Fibroblast of upper back skin (primary cell): ENCODE measurements at places on chromosomes 5 and 9.

DNA sequence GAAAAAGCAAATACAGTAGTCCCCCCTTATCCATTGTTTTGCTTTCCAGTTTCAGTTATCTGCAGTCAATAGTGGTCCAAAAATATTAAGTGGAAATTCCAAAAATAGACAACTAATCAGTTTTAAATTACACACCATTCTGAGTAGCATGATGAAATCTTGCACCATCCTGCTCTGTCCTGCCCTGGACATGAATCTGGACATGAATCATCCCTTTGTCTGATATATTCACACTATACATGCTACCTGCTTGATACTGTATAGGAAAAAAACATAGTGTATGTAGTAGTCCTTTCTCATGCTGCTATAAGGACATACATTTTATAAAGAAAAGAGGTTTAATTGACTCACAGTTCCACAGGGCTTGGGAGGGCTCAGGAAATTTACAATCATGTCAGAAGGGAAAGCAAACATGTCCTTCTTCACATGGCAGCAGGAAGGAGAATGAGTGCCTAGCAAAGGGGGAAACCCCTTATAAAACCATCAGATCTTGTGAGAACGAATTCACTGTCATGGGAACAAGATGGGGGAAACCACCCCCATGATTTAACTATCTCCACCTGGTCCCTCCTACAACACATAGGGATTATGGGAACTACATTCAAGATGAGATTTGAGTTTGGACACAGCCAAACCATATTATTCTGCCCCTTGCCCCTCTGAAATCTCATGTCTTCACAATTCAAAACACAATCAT lies 153.9 kb downstream of the ARRDC3 start:
- DNase-seq, result peak; percentile 59

- peak; percentile 62 for DNase-seq
These were observed 39.8 kb upstream of the FUBP3 start for GRCh38 chr9:130539420-130540223.

GRCh38 chr5:61302200-61302563 lies 29.9 kb upstream of the ZSWIM6 start:
- DNase-seq, result no peak

GRCh38 chr5:57302164-57302563 lies 128.3 kb downstream of the GPBP1 start:
- DNase-seq, result peak; percentile 40

GRCh38 chr5:139390639-139391569 lies 1.2 kb upstream of the MZB1 start:
- DNase-seq, result no peak

GRCh38 chr9:12815888-12816287 lies 41.1 kb downstream of the LURAP1L start:
- peak; percentile 65 for DNase-seq

GRCh38 chr5:52811067-52811749 lies 23.5 kb downstream of the ITGA1 start:
- peak; percentile 59 for DNase-seq

DNA sequence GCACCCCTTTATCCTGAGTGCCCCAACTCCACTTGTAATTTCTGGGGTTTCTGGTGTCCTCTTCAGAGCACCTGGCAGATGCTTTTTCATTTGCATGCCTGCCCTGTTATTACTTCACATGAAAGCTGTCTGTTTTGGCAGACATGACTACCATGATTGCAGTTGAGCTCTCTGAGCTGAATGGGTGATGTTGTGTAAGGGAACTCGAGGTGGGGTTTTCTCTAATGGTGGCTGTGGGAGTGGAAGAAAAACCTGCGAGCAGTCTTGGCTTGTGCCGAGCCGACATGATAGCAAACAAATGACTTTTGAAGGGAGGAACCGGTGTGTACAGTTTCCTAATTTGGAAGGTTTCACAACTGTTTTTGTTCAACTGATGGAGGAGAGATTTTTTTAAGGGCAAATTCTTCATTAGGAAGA lies 196.2 kb downstream of the AOPEP start:
- DNase-seq, result no peak

GRCh38 chr9:88272986-88273385 lies 115.3 kb upstream of the SPIN1 start:
- no peak for DNase-seq

DNA sequence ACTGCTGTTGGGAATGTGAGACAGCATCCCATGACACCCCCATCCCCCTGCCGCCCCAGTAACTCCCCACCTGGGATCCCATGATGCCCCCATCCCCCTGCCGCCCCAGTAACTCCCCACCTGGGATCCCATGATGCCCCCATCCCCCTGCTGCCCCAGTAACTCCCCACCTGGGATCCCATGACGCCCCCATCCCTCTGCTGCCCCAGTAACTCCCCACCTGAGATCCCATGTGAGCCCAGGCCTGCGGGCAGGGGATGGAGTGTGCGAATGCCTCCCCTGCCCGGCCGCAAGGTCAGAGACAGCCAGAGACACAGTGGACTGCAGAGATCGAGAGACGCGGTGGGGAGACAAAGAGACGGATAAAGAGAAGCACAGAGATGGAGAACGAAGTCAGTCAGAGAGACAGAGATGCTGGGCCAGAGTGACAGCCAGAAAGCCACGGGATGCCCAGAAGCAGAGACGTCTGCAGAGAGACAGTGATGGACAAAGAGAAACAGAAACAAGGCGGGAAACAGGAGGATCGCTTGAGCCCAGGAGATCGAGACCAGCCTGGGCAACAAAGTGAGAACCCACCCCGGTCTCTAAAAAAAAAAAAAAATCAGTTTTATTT lies 992 bp downstream of the SH2D3C start:
- no peak for DNase-seq

GRCh38 chr5:18048449-18048848 lies 414.2 kb downstream of the TAF11L14 start:
- no peak for DNase-seq
